D341Med (cell line): ENCODE measurements at places on chromosomes 2 and 18.

- no peak for DNase-seq
These were observed 196.9 kb downstream of the TNS1 start for GRCh38 chr2:217805668-217806481.

DNA sequence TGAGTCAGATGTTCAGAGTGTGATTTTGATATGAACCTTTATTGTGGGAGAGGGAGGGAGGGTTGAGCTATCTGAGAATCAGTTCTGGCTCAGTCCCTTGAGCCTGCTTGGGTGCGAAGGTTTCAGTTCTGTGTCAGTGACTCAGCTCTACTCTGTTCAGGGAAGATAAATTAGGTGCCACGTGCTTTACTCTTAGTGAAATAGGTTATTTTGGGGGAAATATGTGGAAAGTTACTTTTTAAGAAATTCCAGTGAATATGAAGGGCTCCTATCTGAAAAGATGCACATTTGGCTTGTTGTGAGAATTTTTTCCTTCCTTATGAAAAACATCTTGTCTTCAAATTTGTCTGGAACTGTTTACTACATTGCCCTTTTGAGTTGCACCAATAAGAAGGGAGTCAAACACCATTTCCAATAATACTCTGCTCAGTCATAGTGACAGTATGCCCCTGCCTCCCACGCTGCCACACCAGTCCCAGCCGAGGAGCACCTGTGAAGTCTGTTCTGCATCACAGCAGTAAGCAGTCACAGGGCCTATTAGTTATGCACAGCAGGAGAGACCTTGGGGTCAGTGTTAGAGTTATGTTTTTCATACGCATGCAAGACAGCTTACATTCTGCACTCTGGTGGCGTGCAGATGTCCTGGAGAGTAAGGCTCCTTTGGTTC is 32.8 kb upstream of the DNAH7 start:
- no peak for DNase-seq

DNA sequence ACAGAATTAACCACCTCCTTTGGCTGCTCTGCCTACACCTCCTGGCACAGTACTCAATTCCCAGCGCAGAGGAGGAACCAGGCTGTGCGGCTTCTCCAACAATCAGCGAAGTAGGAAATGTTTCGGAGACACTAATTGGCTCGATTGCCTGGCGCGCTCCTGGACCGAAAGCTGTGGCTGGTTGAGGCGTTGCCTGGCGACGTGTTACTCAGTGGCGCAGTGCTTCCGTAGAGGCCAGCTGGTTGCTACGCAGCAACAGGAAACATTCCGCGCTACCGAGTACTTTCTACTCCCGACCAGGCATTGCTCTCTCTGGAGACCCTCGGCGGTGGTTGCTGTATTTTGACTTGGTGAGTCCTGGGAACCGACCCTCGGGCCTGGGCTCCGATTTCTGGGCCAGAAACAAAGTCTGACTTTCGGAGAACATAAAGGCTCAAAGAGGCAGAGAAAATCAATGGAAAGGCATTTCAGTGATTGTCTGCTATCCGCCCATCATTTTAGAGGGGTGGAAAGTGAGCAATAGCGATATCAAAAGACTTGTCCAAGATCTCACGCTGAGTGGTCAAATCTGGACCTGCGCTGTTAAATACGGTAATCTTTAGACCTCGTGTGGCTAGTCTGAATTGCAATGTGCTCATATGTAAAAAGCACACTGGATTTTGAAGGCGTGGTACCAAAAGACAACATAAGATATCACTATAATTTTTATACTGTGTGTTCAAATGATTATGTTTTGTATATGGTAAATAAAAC is at the start of gene DNAH6:
TSS of gene DNAH6 (plus strand) at position 265 of the 753 bp plus-strand sequence. CDS start 1,329 bp downstream, outside the sequence.
- peak; percentile 88 for DNase-seq

- DNase-seq = no peak
These were observed 178.5 kb downstream of the THADA start for GRCh38 chr2:43417300-43417699.

GRCh38 chr2:27092696-27093429 is 6.3 kb downstream of the KHK start:
- no peak for DNase-seq

GRCh38 chr18:68847219-68847837 is 49.4 kb downstream of the CCDC102B start:
- DNase-seq = no peak

- no peak for DNase-seq
These were observed 109.7 kb downstream of the ACOXL start for GRCh38 chr2:110842048-110842447.

- peak; percentile 12 for DNase-seq
These were observed 2.7 kb downstream of the LIMS2 start for GRCh38 chr2:127672341-127673224.

DNA sequence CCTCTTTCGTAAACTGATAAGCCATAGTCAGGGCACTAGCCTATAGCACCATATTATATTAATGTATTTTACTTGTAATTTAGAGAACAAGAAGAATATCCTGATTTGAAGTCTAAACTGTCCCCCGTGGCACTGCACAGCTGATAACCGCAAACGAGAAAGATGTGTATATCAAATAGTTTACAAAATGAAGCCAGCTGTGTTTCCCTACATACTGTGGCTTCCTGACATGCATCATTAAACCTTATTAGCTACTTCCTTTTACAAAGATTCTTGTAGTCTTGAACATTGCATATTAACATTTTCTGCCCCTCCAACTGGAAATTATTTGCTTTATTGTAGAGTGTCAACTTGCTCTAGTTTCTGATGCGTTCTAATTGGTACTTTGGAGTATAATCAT is 153.5 kb upstream of the NFATC1 start:
- no peak for DNase-seq

- DNase-seq = no peak
These were observed 46.8 kb upstream of the PLB1 start for GRCh38 chr2:28449126-28449487.

GRCh38 chr18:6452194-6452593 is 37.5 kb upstream of the L3MBTL4 start:
- DNase-seq = no peak

GRCh38 chr2:114754907-114755563 is 312.6 kb downstream of the DPP10 start:
- no peak for DNase-seq
